NCI-H1092 treated with DMSO at 0.1 percent for 48 hours (cell line): ENCODE measurements at places on chromosomes 16 and 17.
A peak's percentile ranks its signal among the peaks of the same experiment; 100 is the strongest.

GRCh38 chr17:41176744-41177387 lies 1.2 kb downstream of the KRTAP4-2 start:
- DNase-seq, result no peak

DNA sequence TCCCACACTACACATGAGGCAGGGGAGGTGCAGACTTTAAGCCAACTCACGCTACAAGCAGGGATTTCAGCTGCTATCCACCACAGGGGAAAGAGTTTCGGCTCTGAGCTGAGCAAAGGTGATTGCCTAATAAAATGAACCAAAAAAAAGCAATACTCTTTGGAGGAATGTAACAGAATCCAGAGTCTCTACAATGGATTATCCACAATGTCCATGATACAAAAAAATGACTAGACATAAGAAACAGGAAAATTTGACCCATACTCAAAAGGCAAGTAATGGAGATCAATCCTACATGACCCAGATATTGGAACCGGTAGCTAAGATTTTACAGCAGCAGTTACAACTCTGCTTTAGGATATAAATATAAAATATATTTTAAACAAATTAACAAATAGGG lies 19.0 kb upstream of the TMEM204 start:
- no peak for DNase-seq

DNA sequence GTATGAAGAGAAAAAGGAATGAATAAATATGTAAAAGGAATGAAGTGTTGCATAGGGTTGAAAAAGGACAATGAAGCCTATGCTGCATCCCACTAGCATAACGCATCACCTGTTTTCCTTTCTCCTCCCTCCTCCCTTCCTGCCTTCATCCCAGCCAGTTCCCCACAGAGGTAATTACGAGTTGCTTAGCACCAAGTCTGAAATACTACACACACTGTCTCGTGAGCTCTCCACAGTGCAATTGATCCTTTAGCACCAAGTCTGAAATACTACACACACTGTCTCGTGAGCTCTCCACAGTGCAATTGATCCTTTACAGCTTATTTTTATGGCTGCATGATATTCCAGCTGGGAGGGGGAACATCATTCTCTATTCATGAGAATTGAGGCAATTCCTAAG lies 1.1 kb upstream of the DRC7 start:
- no peak for DNase-seq

DNA sequence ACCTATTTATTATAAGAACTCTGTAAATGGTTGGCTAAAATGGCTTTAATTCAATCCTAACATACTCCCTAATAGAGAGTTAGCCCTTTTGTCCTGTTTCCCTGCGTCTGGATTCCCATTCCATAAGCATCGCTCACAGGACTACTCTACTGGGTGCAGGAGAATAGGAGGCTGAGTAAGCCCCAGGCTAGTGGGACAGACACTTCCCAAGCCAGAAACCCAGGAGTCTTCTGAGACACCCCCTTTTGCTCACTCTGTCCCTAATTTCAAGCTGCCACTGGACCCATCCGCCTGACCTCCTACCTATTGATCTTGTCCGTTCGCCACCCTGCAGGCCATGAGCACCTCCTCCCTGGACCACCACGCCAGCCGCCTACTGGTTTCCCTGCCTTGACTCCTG lies 16.7 kb upstream of the TOB1 start:
- DNase-seq, result no peak

DNA sequence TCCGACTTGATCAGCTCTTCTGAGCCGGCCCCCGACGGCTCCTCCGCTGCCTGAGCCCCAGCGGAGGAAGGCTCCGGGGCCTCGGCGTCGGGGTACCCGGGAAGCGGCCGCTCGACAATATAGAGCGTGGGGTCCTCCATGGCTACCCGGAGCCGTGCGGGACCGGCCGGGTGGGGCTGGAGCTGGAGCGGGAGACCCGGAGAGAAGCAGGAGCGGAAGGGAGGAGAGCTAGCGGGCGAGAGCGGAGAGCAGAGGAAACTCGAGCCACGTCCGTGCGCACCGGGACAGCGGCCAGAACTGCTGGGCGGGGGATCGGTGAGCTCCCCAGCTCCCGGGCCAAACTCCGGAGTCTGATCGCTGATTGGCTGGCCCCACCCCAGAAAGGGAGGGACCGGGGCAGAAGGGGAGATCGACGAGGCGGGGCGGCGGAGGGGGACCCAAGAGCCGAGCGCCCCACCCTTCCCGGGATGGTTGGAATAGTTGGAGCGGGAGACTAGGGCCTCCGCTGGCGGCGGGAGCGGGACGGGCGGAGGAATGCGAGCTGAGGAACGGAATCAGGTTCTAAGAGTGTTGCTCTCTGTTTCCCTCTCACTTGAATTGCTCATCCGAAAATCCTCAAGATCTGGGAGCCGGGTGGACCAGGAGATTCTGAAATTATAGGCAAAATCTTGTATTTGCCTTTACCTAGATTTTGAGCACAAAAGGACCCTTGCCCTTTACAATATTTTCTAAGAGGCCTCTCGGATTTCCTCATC lies at the start of gene CAVIN1:
CAVIN1 (minus strand) TSS at position 299 of the 755 bp plus-strand sequence; CDS start at position 140, 159 bp downstream.
- peak; percentile 5 for DNase-seq

- DNase-seq, result no peak
Measured at GRCh38 chr17:62572488-62572887, 55.0 kb upstream of the MRC2 start.
